ENCODE measurements at places on chromosomes 1 and 21.

- DNase-seq: no peak
Observed at GRCh38 chr21:43741423-43742096, 22.6 kb downstream of the PDXK start.

DNA sequence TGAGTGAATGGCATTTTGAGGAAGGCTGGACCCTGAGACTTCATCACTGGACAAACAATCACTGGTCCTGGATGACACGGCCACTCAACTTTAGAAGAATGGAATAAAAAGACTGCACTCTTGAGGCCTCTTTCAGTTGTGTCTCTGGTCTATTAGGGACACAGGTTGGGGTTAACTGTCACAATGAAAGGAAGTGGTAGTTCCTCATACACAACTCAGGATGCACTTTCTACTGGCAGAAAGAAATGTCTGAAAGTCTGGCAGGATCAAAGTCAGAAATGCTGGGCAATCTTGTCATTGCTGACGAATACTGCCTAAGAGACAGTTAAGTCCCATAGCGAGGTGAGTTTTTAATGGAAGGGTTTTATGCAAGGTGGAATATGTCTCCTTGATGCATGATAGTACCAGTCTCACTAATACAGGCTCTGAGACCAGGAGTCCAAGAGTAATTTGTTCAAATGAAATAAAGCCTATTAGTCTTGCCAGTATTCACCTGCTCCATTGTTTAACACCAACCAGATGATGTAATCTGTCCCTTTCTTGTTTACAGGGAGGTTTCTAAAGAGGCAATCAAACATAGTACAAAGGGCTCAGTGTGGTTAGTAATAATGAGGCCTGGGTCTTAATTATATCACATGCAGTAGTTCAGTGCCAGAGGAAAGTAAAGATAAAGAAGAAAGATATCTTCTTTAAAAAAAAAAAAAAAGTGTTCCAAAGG is 11.2 kb upstream of the RRP15 start:
- peak; percentile 92 for DNase-seq

DNA sequence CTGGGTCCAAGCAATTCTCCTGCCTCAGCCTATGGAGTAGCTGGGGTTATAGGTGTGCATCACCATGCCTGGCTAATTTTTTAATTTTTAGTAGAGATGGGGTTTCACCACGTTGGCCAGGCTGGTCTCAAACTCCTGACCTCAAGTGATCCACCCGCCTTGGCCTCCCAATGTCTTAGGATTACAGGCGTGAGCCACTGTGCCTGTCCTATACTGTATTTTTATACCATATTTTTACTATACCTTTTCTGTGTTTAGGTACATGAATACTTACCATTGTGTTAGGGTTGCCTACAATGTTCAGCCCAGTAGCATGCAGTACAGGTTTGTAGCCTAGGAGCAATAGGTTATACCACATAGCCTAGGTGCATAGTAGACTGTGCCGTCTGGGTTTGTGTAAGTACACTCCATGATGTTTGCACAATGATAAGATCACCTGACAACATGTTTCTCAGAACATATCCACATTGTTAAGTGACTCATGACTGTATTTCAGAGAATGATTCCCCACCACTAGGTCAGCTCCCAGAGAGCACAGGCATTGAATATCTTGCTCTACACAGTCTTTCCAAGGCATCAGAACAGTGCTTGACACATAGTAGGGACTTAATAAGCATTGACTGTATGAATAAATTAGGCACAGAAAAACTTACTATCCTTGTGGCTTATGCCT is 6.0 kb upstream of the CITED4 start:
- DNase-seq: no peak

DNA sequence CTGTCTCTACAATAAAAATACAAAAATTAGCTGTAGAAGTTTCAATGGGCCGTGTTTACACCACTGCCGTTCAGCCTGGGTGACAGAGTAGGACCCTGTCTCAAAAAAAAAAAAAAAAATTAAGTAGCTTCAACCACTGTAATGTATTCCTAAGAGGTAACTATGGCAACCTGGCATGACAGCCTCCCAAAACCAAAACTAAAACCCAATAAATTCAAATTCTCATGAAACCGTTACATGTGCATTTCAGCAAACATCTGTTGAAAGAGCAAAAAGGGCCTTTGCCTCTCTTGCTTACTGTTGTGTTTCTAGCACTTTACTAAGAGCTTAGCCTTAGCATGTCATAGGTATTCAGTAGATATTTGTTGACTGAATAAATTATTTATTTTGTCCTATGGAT is 33.5 kb downstream of the ODR4 start:
- no peak for DNase-seq

- no peak for DNase-seq
Observed at GRCh38 chr1:61828805-61829204, 86.5 kb downstream of the PATJ start.

- DNase-seq: no peak
Observed at GRCh38 chr1:49971088-49971487, 52.7 kb downstream of the AGBL4 start.

GRCh38 chr1:232248276-232248820 is 381.6 kb downstream of the SIPA1L2 start:
- DNase-seq: no peak

DNA sequence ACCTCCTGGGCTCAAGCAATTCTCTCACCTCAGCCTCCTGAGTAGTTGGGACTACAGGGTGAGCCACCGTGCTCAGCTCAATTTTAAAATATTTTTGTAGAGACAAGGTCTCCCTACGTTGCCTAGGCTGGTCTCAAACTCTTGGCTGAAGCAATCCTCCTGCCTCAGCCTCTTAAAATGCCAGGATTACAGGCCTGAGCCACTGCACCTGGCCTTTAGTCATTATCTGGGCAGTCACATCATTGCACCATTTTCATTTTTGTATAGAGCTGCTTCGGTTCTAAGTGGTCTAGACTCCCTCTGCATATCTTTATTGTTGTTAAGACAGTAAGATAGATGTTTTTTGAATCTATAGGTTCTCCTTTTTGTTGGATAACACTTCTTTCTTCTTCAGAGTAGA is 39.9 kb downstream of the ATF3 start:
- no peak for DNase-seq

DNA sequence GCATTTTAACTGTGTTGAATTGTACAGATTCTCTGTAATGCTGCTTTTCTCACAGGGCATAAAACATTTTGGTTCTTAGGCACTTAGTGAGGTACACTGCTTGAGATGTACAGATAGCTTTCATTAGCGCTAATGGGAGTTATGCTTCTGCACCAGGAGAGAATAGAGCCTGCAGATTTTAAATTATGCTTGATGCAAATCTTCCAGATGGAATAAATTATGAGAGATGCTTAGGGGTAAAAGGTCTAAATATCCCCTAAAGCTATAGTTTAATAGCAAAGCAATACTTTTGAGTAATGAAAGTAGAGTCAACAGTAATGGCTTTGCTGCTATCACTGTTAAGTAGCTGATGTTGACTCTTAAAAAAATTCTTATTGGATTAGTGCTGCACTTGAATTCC is 248.9 kb downstream of the S1PR1 start:
- DNase-seq: no peak
